Esophagus muscularis mucosa (tissue), 4 donors: ENCODE measurements at places on chromosomes 12 and 14.

GRCh38 chr12:7219599-7220243 lies 30.2 kb downstream of the PEX5 start:
- DNase-seq = peak; percentile 91

- DNase-seq = no peak
These were observed 518 bp upstream of the OSBPL8 start for GRCh38 chr12:76560086-76560491.

DNA sequence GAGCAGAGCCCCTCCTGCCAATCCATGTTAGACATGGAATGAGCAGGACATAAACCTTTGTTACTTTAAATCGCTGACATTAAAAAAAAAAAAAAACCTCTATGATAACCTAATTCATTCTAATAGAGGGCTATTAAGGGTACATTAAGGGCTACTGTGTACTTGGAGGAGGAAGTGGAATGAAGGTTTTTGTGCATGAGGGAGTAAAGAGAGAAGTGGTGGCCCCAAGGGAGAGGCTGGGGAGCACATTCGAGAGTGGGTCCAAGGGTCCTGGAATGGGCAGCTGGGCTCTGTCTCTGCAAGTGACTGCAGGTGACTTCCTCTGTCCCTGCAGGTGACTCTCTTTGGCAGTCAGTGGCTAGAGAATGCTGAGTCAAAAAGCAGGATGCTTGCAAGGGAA lies 32.1 kb upstream of the PTGDR start:
- no peak for DNase-seq

DNA sequence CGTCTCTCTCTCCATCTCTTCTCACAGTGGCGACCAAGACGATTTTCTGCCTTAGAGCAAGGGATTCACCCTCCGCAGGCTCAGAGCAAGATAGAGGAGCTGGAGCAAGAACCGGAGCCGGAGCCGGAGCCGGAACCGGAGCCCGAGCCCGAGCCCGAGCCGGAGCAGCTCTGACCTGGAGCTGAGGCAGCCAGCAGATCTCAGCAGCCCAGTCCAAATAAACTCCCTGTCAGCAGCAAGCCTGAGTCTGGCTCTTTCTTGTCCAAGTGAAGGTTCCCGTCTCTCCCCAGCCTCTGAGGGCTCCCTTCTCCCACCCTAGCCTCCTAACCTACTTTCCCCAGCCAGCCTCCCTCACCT lies 5.9 kb downstream of the LAG3 start:
- no peak for DNase-seq

- DNase-seq = no peak
These were observed 14.9 kb downstream of the C2CD5 start for GRCh38 chr12:22529281-22530060.

GRCh38 chr12:111758120-111758561 lies 8.6 kb upstream of the ALDH2 start:
- no peak for DNase-seq

DNA sequence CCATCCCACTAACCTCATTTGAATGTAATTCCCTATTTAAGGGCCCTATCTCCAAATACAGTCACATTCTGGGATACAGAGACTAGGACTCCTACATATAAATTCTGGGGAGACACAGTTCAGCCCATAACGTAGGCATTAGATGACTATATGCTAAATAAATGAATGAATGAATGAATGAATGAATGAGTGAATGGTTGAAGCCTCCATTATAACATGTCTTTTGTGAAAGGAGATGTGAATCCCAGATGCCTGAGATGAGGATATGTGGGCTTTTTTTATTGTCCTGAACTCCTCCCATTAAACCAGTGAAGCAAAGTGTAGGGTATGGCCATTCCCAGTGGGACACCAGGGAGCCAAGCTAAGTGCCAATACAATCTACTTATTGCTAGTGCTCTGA lies 20.5 kb upstream of the TMEM233 start:
- DNase-seq = no peak

DNA sequence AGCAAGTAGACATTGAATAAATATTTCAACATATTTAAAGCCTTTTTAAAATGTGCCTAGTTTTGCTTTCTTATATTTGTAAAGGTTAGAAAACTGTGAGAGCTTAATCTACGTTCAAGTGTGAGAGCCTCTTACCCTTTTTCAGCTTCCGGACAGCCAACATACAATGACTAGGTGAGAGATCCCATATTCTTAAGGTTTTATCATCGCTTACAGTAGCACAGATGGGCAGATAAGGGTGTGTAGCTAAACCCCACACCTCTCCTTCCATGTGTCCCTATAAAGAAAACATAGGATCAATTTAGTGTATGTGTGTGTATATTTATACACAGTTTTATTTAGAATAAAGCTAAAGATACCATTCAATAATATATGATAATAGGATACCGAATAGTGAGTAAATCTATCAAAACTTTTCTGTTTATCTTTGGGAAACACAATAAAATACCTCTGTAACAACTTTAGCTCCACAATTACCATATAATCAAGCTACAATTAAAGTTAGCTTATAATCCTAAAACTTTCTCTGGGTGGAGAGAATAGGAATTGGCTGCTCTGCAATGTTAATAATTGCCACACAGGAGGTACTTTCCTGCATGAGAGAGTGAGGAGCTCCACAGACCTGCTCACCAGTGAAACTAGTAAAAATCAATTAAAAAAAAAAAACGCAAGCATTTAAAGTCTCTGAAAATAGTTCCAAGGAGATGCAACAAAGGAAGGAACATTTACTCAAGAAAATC lies 110.8 kb downstream of the EML5 start:
- no peak for DNase-seq

- DNase-seq = peak; percentile 17
These were observed 49.7 kb upstream of the TRAF3 start for GRCh38 chr14:102727336-102728095.

GRCh38 chr12:112105891-112106290 lies 2.7 kb downstream of the NAA25 start:
- DNase-seq = no peak

GRCh38 chr14:55028066-55028465 lies 1.0 kb downstream of the SOCS4 start:
- no peak for DNase-seq

DNA sequence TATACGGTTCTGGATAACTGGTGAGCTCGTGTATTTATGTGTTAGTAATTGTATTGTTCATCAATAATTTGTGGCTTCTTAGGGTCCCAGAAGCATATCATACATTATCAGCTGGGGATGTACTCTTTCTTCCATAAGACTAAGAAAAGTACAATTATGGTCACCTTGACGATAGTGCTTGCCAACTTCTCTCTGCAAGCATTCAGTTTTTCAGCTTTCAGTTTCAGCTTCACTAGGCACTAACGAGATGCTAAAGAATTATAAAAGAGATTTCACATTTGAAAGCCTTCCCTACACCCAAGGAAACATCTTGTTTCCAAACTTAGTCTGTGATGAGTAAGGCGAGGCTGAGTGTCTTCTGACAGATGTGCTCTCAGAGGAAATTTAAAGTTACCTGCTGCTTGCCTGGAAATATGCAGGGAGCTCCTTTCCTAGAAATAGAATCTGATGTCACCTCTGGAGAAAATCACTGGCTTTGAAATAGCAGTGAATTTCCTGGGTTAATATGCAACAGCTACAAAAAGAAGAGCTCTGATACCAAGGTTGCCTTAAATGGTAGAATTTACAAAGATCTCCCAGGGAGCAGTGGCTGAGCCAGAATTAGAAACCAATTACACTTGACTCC lies 1419.9 kb upstream of the TMEM132C start:
- no peak for DNase-seq

DNA sequence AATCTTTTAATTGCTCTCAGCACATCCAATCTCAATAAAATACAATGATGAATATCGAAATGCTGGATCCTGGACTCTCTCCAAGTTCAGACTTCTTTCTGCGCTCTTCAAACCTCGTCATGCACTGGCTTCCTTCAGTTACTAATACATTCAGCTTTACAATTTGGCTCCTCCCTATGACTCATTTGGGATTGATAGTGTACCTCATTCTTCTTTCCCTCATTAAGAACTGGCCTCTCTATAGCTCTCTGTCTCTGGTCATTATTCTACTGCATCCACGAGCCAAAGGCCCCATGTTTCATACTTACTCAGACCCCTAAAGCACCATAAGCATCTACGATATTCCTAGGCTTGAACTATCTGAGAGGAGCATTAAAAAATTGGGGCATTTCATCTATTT lies 4.9 kb downstream of the TSPAN8 start:
- DNase-seq = no peak

DNA sequence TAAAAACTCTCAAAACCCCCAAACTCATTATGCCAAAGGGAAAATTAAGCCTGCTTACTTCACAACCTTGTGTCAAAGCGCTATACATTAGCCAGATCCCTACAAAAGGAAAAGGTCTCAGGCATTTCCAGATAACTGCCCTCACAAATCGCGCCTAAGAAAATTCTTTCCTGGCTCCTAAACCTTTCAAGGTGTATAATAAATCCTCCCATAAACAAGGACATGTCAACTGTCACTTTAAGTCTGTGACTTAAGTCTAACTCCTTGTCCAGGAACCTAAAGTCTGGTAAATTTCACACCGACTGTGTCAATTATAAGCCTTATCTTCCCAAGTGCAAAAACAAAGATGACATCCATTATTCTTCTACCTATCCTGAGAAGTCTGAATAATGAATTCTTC lies 4.3 kb upstream of the ETFBKMT start:
- DNase-seq = no peak

- DNase-seq = no peak
These were observed 35.8 kb upstream of the FBXO33 start for GRCh38 chr14:39467889-39468524.

DNA sequence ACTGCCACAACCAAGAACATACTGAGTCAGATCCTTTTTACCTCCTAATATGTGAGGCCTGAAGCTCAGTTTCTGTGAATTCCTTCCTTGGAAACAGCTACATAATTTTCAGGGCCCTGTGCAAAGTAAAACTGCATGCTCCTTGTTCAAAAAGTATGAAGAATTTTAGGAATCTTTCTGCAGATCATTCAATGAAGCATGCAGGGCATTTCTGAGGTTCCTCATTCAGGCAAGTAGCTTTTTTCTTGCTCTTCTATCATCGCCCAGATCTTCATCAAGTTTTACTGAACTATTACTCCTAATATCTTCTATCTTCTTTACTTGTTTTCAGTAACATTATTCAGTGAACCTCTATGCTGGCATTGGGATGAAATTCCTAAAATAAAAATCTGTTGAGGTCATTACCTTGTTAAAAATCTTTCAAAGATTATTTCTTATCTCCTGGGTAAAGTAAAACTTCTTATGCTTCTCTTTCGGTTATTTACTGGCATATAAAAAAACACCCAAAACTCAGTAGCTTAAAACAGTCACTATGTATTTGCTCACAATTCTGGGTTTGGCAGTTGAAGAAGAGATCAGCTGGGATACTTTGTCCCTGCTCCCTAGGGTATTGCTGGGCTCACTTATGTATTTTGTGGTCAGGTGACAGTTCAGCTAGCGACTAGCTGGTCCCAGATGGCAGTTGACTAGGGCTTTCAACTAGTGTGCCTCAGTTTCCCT lies 42.6 kb upstream of the KRR1 start:
- no peak for DNase-seq

DNA sequence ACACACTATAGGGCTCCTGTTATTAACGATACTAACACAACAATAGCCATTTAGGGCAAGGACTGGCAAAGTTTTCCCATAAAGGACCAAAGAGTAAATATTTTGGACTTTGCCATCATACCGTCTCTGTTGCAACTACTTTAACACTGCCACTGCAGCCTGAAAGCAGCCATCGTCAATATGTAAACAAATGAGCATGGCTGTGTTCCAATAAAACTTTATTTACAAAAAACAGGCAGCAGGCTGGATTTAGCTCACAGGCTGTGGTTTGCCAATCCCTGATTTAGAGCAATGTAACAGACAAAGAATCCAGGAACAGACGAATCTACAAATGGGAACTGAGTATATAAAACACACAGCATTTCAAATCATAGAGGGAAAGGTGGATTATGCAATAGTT lies 84.1 kb downstream of the FRMD6 start:
- no peak for DNase-seq

DNA sequence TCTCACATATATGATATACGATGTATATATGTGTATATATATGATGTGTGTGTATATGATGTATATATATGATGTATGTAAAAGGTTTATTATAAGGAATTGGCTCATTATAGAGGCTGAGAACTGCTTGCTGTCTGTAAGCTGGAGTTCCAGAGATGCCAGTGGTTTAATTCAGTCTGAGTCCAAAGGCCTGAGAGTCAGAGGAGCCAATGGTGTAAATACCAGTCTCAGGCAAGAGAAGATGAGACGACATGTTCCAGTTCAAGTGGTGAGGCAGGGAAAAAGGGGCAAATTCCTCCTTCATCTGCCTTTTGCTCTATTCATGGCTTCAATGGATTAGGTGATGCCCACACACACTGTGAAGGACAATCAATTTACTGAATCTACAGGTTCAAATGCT lies 17.1 kb upstream of the STYK1 start:
- DNase-seq = no peak

DNA sequence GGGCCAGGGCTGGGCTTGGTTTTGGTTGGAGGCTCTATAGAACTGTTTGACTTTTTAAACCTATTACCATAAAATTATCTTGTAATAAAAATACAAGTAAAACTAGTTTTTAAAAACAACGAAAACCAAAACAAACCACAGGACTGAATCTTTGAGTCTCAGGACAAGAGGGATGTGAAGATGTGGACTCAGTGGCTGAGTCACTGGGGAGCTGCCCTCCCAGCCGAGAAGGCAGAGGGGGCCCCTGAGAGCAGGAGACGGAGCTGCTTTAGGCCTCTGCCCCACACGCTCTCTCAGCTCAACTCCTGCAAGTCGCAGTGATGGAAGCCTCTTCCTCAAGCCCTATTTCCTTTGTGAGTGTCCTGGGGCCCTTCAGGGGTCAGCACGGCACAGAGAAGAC lies 59.0 kb downstream of the CDC42BPB start:
- DNase-seq = no peak

DNA sequence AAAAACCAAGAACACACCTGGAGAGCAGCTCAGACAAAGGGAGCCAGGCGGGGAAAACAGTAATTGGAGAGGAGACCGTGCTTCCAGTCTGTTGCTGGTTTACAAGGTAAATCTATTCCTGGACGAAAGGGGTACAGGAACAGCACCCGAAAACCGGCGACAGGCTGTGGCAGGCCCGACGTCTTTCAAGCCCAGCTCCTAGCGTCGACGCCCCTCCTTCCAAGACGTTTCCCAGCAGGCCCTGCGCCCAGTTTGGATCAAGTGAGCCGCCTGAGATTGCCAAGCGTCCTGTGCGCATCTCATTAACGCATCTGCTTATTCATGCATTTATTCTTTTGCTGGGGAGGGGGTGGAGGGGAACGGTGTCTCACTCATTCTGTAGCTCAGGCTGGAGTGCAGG lies 1.4 kb downstream of the C12orf56 start:
- no peak for DNase-seq

- DNase-seq = no peak
These were observed 12.1 kb upstream of the SLC38A2 start for GRCh38 chr12:46384451-46385309.

DNA sequence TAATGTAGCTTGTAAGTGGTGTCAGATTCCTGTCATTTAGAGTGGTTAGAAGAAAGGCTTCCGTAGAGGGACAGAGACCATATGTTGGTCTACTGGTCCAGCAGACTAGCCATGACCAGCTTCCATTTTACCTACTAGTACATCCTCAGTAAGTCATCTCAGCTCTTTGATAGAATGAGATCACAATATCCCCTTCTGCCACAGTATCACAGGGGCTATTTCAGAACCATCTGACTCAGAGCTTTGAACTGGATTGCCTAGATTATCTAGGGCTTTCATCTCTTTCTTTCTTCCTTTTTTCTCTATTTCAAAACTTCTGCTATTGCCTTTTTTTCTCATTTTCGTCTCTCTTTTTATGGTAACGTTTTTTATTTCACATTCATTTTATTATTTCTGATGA lies 4.7 kb downstream of the ZDHHC17 start:
- DNase-seq = no peak
